Activated T-helper 2 cell treated with anti-CD3 and anti-CD28 coated beads, Interferon-gamma antibody, Interleukin-2, Interleukin-4, amounts not matched to agents 10 μg/mL and 5 μg/mL and 100 μg/mL, durations not matched to agents 14 hours and 24 hours and 36 hours (primary cell): ENCODE measurements at places on chromosomes 13 and 19. TPM values are rescaled to one million over a fixed set of nuclear protein-coding genes. Genes with fewer than 3 reads are reported as not detected.

Gene LACC1
- 0.62 and 0.71 TPM in 2 replicates for total RNA-seq

DNA sequence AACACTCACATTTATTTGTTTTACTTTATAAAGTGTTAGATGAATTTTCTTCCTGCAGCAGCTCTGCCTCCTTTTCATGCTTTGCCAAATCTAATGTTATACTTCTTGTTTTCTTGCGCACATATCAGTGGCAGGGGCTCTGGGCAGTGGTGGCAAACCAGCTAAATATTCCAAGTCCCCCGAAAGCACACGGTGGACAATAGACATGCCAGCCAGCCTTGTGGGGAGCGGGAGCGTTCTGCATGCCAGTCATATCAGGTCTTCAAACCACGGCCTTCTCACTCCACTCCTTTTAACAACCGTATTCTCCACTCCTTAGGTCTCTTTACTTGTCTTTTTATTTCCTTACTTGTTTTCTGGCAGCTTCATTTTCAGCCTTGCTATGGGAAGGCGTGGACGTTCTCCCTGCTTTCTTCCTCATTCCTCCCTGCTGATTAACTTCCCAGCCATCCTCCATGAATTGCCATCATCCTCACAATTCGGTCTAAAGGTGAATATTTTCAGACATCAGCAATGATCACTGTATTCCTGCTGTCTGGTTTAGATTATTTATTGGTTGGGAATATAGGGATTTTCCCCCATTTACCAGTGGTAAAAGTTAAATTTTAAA is 77.1 kb upstream of the WASF3 start:
- H3K27ac ChIP-seq: no peak overlapping the region
- no peak for DNase-seq

DNA sequence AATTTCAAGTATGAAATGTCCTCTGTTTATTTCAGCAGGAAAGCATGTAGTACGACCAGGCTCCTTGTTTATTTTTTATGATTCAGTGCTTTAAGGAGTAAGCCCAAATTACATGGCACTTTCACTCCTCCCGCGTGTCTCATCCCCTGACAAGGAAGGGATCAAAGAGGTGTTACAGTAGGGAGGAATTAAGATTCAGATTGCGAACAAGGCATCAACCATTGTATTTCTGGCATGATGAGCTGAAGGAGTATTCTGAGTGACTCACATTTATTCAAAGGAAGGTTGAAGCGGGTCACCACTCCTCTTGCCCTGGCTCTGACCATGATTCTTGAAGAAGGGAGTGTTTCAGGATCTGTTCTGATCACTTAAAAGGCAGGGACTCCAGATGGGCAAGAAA is 46.1 kb upstream of the CNMD start:
- no peak overlapping the region for H3K4me3 ChIP-seq
- H3K27ac ChIP-seq: no peak overlapping the region
- peaks cover 3% of the 10 kb centered on the region for H3K27me3 ChIP-seq
- no peaks in the 10 kb centered on the region for H3K4me1 ChIP-seq
- DNase-seq: no peak

DNA sequence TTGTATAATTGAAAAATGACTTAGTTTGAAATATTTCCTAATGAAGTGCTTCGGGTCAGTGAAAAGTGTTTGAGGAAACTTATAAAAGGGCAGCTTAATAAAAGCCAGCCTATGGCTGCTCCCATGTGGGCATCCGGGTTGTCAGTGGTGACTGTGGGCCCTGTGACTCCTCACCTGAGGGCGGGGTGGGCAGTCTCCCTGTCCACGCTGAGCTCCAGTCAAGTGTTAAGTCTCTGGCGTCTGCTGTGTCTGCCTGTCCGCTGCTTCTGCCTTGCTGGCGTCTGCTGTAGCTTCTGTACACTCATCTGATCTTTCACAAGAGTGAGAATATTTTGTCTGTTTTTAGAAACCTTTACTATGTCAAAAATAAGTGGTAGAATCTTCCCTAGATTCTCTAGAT is 7.1 kb downstream of the LAMP1 start:
- peaks cover 5% of the 10 kb centered on the region for H3K4me1 ChIP-seq
- no peak overlapping the region for H3K4me3 ChIP-seq
- H3K27ac ChIP-seq: no peak overlapping the region

Gene TNFRSF19
- total RNA-seq: 0.07 TPM in 1 of 2 replicates, not detected in the other

GRCh38 chr19:47065242-47065641 is 16.8 kb upstream of the TMEM160 start:
- no peaks in the 10 kb centered on the region for H3K27me3 ChIP-seq
- DNase-seq: no peak
- no peak overlapping the region for H3K27ac ChIP-seq
- H3K4me1 ChIP-seq: no peaks in the 10 kb centered on the region

DNA sequence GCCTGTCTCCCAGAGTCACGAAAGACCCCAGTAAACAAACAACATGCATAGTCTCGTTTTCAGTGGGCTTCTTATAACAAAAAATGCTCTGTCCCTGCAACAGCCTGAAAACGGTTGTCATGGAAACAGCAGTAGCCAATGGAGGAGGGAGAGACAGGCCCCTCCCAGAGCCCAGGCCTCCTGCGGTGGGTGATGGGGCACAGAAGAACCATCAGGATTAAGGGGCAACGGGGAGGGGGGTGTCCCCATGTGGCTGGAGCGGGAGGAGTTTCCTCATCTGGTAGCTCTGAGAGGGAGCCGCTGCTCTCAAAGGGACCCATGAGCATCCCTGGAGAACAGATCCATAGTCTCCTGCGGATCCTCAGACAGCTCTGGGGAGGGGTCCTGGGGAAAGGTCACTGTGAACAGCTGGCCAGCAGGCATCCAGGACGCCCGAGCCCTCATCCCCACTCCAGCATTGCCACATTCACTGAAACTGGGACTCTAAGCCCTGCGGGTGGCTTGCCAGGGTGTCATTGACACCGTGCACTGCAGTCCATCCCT is 37.5 kb upstream of the PNMA8B start:
- no peak overlapping the region for H3K27ac ChIP-seq
- no peak overlapping the region for H3K4me3 ChIP-seq
- peaks cover 10% of the 10 kb centered on the region for H3K27me3 ChIP-seq
- H3K36me3 ChIP-seq: no peaks in the 10 kb centered on the region

GRCh38 chr13:61954092-61954491 is 538.4 kb upstream of the PCDH20 start:
- no peak overlapping the region for H3K4me3 ChIP-seq
- DNase-seq: no peak
- no peak overlapping the region for H3K27ac ChIP-seq
- H3K36me3 ChIP-seq: no peaks in the 10 kb centered on the region

DNA sequence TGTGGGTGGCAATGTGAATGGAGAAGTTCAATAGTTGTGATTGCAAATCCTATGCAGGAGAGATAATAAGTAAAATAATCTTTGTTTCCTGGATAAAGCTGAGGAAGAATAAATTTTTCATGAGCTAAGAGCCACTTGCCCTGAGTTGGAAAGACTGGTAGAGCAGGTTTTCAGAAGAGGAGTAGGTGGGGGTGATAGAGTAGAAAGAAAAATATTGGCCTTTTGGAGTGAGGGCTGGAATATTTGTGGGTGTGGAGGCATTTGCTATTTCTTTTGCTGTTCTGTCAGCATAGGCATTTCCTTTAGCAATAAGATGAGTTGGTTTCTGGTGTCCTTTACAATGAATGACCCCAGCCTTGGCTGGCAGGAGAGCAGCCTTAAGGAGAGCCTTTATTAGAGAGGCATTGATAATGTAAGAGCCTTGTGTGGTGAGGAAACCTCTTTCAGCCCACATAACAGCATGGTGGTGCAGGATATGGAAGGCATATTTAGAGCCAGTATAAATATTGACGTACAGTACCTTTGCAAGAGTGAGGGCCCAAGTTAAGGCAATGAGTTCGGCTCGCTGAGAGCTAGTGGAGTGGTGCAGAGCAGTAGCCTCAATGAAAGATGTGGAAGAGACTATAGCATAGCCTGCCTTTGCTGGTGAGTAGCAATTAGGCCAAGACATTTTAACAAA is 11.6 kb upstream of the ZNF431 start:
- no peak for DNase-seq
- no peaks in the 10 kb centered on the region for H3K27me3 ChIP-seq
- H3K4me3 ChIP-seq: no peak overlapping the region
- H3K4me1 ChIP-seq: peaks cover 2% of the 10 kb centered on the region
- peaks cover 15% of the 10 kb centered on the region for H3K36me3 ChIP-seq
- no peak overlapping the region for H3K27ac ChIP-seq
